ENCODE measurements at places on chromosomes 2 and 18.

- no peak for DNase-seq
Measured at GRCh38 chr18:8893628-8894231, 188.4 kb downstream of the MTCL1 start.

- DNase-seq: no peak
Measured at GRCh38 chr2:220143336-220143735, 515.9 kb downstream of the SLC4A3 start.

DNA sequence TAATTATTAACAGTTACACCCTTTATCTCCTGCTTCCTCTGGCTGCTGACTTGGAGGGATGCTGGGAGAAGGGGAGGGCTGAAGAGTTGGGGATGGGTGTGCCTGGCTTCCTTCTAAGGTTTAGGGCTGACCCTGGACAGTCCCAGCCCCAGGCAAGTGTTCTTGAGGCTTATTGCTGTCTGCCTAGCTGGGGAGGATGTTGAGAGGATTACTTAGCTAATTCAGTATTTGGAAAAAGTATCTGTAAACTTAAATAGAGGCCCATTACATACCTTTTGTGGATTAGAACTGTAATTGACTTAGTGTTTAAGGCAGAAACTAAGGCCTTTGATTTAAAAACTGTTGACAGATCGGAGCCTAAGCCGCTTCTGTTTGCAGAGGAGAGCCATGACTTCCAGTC lies 67.6 kb downstream of the AGAP1 start:
- no peak for DNase-seq

- DNase-seq: no peak
Measured at GRCh38 chr2:240135706-240136012, 446 bp downstream of the COPS9 start.

DNA sequence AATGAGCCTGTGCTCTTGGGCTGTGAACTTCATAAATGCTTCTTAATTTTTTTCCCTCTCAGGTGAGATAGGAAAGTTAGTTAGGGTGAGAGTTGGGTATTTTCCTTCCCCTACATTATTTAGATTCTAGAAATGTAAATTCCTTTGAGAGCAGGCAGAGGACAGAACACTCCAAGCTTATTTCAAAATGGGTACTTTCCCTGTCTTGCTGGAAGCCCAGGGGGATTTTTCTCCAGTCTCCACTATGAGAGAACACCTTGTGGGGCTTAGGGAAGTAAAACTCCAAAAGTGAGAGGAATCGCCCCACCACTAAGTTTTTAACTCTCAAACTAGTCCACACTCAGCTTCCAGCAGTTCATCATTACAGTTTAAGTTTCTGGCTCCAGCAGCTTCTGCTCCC lies 253.2 kb upstream of the CTAGE1 start:
- no peak for DNase-seq

DNA sequence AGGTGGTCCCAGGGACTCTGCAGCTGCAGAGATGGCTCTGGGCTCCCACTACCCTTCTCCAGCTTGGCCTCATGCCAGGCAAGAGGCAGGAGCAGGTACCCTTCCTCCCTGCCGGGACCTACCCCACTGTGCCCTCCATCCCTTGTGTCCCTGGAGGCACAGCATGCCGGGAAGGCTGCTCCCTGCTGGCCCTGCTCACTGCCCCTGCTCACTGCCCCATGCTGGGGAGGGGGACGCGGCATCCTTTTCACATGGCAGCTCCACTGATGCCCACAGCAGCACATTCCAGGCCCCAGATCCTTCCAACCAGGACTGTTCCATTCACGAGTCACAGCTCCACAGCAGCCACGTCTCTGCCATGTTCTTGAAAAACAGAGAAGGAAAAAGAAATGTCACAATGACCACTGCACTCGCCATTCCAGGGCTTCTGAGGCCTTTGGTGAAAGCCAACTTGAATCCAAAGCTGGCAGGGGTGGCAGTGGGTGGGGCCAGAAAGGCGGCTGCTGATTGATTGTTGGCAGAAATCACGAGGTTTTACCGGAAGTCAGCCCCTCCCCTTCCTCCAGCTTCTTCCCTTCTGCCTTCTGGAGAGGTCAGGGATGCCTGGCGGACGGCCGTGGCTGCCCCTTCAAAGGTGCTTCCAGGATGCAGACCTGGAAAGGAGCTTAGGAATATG lies 268.0 kb downstream of the CYP26B1 start:
- no peak for DNase-seq

DNA sequence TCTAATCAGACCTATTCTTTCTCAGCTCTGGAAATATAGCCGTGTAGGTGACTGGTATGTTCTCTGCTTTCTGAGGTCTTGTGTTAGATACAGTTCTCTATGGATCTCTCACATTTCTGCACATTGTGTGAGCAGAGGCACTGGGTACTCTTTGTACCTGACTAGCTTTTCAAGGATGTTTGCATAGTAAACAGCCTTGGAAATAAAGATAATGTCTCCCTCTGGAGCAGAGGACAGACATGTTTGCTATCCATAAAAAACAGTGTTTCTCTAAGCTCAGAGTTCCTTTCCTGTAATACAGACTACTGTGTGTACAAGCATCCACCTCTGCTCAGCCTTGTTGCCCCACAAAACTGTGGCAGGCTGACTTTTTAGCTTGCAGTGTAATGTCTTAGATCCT lies 279.2 kb downstream of the CTNNA2 start:
- no peak for DNase-seq

- no peak for DNase-seq
Measured at GRCh38 chr2:120476141-120476540, 130.2 kb downstream of the INHBB start.

- DNase-seq: no peak
Measured at GRCh38 chr2:73718421-73718820, 18.7 kb downstream of the TPRKB start.

DNA sequence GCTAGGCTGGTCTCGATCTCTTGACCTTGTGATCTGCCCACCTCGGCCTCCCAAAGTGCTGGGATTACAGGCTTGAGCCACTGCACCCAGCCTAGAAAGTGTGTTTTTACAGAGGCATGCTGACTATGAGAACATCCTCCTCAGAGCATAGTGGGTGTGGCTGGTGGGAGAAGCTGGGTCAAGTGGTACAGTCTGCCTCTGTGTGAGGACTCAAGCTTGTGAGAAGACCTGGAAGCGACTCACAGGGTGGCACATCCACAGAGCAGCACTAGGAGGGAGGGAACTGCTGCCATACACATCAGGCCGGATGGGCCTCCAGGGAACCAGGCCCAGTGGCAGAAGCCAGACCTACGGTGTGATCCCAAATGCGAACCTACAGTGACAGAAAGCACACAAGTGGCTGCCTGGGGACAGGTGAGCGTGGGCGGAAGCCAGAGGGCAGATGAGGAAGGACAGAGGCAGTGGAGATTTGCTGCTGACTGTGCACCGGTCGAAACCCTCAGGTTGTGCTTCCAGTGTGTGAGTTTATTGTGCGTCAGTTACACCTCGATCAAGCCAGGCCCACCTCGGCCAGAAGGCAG lies 8.9 kb downstream of the ARHGEF4 start:
- no peak for DNase-seq

GRCh38 chr2:39160982-39161381 lies 40.1 kb upstream of the SOS1 start:
- no peak for DNase-seq

DNA sequence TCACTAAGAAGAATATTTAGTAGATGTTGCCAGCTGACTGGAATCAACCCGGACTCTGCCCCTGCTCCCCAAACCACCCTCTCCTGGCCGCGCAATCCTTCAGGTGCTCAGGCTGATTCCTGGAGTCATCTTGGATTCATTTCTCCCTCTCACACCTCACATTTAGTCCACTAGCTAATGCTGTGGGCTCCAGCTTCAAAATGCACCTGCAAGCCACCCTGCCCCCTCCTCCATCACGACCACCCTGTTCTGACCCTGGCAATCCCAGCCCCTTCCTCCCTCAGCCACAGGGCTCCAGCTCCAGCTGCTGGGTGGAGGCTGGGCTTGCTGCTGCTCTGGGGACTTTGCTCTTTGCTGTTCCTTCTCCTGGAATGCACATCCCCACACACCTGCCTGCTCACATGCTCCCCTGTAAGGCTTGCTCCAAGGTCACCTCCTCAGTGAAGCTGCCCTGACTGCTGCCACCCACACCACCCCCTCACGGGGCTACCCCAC lies 61.3 kb upstream of the SH3RF3 start:
- DNase-seq: no peak

- DNase-seq: no peak
Measured at GRCh38 chr2:73503992-73504570, 118.4 kb downstream of the ALMS1 start.

DNA sequence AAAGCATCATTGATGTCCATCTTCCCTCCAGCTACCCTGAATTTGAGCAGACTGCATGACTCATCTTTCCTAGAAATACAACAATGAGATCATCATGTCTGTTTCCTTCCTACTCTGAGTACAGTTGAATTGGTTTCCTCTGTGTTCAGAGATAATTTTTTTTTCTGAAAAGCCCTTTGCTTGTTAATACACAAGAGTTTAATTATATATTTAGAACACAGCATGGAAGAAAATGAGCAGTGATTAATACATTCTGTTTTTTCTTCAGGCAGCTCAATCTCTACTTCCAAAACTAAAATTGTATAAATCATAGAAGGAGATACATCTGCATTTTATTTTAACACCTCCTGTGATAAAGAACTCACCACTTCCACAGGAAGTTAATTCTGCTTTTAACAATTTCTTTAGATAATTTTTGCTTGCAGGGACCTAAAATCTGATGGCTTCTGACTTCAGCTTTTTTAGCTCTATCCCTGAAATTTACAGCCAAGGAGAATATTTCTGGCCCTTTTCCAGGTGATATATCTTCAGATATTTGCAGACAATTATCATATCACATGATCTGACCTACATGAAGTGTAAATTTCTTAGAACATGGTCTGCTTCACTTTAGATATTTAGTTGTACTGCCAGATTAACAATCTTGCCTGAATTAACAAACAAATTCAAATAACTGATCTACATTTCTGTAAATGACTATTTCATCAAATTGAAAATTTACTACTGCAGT lies 249.0 kb downstream of the TRIB2 start:
- no peak for DNase-seq

DNA sequence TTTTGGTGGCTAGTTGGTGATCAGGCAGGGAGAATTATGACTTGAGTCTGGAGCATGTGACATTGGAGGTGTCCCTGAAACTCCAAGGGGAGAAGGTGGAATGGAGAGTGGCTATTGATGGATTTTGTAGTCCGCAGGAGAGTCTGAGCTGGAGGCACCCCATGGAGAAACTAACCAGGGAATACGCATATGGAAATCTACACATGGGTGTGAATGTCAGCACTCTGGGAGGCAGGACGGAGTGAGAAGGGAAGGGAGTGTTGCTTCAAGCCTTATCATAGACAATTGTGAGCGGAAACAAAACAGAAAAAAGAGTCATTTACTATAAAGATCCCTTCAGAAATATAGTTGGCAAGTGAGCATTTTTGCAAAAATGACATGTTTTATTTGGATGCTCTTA lies 667 bp upstream of the SCYGR4 start:
- DNase-seq: no peak

DNA sequence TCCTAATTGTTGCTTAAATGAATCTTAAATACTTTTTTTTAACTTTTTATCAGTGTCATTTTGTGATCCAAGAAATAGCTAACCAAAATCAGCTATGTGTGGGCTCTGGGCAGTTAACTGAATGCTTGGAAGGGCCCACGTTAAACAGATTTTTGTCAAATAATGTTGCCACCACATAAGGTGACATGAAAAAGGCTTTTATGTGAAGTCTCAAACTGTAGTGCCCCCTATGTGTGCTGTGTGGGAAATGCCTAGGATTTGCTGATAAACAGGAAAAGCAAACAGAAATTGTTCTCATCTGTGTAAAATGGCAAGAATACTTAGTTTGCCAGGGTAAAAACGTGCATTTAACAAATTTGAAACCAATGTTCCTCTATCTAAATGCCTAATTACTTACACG lies 242.2 kb downstream of the ZNF516 start:
- no peak for DNase-seq

GRCh38 chr2:85888020-85888683 lies 638 bp downstream of the ST3GAL5 start:
- no peak for DNase-seq

DNA sequence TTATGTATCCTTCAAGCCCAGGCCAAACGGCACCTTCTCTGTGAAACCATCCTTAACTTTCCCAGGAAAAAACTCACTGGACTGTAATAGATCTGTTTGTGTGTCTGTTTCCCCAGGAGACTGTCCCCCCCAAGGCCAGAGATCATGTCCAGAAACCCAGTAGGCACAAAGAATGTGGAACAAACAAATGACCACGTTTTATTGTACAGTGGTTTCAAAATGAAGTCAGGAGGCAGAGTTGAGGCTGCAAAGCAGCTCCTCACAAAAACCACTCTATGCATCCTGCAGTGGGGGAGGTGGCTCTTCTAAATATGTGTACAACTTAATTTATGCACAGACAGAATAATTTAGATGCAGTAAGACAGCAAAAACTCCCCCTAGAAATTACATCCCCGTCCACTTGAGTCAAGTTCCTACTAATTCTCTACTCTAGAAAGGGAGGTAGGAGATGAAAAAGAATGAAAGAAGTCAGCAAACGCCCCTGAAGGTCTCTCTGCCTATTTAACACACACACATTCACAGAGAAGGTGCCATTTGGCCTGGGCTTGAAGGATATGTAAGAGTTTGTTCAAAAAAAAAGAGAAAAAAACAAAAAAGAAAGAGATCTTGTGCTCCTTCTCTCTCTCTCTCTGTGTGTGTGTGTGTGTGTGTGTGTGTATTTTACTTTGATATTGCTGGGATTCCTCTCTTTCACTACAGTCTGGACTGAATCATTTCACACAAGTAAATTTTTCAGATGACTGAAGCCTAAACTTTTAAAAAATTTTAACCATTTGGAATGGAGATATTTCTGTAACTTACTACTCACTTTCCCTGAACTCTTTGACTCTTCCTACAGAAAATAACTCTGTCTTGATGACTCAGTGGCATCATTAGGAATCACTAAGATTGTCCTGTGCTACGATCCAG lies 19.5 kb downstream of the BCL2 start:
- DNase-seq: no peak

DNA sequence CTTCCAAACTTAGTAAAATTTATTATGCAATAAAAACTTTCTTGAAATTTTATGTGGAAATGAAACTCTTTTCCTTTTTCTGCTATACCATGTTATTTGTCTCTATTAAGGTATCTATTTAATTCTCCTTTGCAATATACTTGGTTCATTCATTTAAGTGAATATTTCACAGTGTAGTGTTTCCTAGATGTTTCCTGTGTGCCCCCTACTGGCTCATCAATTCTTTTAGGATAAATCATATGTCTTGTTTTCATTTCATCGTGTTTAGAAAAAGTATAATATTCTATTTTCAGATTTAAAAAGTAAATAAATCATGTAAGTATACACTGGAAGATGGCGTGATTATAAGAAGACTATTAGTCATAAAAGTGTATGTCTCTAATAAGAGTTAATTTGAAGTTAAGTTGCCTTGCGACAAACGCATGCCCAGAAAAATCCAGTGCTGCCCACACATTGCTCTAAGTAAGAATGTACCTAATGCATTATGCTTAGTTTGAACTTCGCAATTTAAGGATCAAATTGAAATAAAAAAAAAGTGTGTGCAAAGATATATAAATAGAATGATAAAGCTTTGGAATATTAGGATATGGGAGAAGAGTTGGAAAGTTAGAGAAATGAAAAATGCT lies 525.4 kb downstream of the KCNJ3 start:
- DNase-seq: no peak
